Urinary bladder (tissue), 4 donors: ENCODE measurements at places on chromosomes 11 and 22. TPM values are rescaled to one million over a fixed set of nuclear protein-coding genes. Genes with fewer than 3 reads are reported as not detected.

The SLC37A2 gene
- total RNA-seq = 9.0 TPM

DNA sequence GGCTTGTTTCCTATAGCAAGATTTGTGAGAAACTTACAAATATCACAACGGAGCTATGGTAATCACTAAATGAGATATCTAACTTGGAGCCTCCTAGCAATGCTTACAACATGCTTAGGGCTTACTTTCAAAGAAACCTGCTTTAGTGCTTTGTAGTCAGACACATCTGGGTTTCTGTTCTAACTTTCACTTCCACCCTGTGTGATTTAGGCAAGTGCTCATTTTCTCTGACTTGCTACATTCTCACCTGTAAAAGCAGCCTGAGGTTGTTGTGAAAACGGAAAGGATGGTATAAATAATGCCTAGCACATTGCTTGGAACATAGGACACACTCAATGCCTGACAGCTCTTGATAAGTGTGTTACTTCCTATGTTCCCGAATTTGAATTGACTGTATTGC is 45.6 kb downstream of the LRRC4C start:
- no peak for DNase-seq

DNA sequence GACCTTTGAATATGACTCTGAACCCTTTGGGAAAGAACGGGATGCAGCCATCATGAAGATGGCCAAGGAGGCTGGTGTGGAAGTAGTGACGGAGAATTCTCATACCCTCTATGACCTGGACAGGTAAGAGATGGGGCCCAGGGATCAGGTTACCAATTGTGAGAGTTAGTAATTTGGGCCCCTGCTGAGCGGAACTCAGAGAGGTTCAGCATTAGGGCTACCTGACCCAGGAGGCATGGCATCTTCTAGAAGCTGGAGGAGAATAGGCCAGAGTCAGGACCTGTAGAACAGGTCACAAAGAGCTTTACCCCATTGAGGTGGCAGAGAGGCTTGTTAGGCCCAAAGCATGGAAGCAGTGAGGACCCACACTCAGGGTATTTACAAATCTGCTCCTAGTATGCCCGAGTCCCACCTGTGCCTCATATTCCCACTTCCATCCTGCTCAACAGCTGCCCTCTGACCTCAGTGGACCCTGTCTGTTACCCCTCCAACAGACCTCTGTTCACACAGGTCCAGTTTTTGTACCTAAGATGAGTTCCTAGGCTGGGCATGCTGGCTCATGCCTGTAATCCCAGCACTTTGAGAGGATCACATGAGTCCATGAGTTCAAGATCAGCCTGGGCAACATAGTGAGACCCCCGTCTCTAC is 11.6 kb downstream of the CRY2 start:
- DNase-seq = no peak

GRCh38 chr11:122782222-122782621 is 56.1 kb upstream of the CRTAM start:
- no peak for DNase-seq

The OR10A2 gene
- total RNA-seq = not detected

The MS4A6A gene
- total RNA-seq = 76.2 TPM

DNA sequence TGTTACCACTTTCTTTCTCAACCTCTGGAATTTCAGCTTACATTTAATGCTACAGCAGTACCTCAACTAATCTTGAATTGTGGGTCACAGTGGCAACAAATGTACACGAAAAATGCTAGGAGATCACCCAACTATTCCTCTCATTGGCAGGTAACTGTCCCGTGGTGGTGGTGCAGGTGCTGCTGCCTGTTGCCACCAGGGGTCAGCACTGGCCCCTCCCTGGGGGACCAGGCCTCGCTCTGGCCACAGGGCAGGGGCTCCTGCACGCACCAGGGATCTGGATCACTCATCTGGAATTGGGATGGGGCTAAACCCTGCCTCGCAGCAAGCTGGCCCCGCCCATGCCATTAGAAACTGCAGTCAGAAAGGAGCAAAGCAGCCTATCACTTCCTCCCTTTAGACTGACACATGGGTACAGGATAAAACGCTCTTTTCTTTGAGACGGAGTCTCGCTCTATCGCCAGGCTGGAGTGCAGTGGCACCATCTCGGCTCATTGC is 6.9 kb upstream of the POLDIP3 start:
- no peak for DNase-seq

GRCh38 chr11:8642196-8642841 is 40.1 kb downstream of the TRIM66 start:
- DNase-seq = no peak

The NNMT gene
- total RNA-seq = 9.7 TPM

DNA sequence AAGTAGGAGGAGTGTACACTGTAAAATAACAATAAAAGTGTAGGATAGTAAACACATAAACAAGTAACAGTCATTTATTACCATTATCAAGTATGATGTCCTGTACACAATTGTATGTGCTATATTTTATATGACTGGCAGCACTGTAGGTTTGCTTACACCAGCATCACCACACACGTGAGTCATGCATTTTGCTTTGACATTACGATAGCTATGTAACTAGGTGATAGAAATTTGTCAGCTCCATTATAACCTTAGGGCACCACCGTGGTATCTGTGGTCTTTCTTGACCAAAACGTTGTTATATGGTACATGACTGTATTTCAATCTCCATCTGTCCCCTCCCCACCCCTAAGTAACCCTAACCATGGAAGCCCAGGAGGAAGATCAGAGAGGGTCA is 1.1 kb downstream of the DNAL4 start:
- DNase-seq = no peak

The OR6T1 gene
- total RNA-seq = not detected

GRCh38 chr11:35689081-35689996 is 26.8 kb downstream of the TRIM44 start:
- DNase-seq = no peak

The MMP27 gene
- total RNA-seq = not detected

DNA sequence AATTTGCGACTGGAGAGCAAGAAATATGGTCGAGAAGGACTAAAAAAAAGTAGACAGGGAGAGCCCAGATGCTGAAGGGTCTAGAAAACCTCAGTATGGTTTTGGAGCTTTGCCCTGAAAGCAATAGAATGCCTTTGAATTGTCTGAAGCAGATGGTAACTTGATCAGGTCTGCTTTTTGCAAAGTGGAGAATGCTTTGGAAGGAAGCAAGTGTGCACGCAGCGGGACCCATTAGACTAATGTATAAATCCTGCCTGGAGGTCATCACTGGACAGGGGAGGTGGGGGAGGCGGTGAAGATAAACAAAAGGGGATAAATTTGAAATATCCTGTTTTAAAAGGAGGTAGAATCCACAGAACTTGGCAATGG is 757 bp upstream of the HINFP start:
- peak; percentile 23 for DNase-seq

The TBC1D22A gene
- total RNA-seq = 7.7 TPM

- no peak for DNase-seq
Observed at GRCh38 chr22:46068593-46069491, 81.5 kb upstream of the PPARA start.

GRCh38 chr11:4881188-4881587 is 512 bp upstream of the OR51T1 start:
- no peak for DNase-seq

GRCh38 chr11:114984611-114985163 is 306.4 kb downstream of the NXPE2 start:
- no peak for DNase-seq

The TSGA10IP gene
- not detected for total RNA-seq

DNA sequence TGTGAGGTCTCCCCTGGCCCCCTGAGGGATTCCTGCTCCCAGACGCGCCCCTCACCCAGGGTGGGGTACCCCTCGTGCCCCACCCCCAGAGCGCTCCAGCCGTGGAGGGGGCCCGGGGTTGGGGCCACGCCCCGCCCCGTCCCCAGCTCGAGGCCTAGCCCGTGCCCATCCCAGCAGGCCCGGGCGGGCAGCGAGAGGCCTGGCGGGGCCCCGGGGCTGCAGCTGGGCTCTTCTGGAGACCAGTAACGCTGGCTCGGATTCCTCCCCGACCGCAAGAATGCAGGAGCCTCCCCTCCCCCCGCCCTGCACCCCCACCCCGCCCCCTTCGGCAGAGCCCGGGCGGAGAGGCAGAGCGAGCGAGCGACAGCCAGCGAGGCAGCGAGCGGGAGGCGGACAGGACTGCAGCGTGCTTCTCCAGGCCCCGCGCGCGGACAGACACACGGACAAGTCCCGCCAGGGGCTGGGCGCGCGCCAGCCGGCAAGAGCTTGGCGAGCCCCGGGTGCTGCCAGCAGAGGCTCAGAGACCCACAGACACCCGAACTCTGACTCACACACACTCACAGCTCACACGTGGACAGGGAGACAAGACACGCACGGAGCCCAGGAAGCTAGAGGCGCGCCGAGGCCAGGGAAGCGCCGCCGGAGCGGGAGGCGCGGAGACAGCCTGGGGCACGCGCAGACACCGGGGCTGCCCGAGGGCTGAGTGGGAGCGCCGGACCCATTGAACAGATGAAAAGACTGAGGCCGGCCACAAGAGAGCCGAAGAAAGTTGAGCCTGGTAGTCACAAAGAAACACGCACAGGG is 15.2 kb downstream of the BCL9L start:
- no peak for DNase-seq

The TUB gene
- 32.2 TPM for total RNA-seq

DNA sequence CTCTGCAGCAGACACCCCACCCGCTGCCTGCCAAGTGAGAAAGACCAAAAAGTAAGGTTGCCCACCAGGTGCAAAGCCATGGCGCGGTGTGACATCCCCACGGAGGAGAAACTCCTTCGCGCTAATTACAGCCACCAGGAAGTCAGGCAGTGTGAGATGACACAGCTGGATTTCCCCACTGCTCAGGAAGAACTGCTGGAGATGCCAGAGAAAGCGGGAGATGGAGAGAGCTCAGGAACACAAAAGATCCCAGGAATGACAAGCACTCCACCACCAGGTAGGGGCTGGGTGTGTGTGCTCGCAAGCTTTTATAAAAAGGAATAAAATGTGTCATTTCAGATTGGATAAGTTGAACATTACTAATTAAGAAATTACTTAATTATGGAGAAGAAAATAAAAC is 292.7 kb downstream of the OPCML start:
- no peak for DNase-seq

The MS4A4A gene
- total RNA-seq = 31.9 TPM

DNA sequence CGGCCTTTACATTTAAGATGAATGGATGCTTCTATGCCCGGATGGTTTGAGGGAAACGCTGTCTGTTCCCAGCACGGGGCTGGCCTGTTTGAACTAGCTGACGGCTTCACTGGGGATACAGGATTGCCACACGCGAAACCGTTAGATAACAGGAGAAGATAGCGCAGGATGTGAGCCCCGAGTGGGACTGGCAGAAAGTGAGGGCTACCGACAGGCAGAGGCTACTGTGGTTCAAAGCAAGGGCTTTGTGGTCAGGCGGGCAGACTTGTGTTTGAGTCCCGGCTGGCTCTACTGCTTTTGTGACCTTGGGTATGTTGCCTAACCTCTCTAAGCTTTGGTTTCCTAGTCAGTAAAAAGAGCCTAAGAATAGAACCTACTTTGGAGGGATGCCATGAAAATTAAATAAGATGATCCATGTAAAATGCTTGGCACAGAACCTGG is 2.8 kb upstream of the OAF start:
- DNase-seq = no peak

DNA sequence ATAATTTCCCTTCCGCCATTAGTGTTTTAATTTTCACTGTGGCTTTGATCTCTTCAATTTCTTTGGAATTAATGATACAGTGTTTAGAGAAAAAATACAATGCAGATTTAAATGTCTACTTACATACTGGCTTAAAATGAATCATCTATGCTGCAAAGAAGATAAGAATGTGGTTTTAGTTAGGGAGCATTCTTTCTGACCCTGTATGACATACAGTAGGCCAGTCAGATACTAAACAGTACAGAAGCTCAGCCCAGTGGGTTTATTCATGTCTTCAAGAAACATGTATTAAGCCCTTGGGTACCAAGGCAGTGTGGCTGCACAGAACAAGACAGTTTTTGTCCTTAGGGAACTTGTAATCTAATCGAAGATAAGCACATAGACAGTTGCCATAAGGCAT is 268.8 kb downstream of the DDX10 start:
- no peak for DNase-seq

DNA sequence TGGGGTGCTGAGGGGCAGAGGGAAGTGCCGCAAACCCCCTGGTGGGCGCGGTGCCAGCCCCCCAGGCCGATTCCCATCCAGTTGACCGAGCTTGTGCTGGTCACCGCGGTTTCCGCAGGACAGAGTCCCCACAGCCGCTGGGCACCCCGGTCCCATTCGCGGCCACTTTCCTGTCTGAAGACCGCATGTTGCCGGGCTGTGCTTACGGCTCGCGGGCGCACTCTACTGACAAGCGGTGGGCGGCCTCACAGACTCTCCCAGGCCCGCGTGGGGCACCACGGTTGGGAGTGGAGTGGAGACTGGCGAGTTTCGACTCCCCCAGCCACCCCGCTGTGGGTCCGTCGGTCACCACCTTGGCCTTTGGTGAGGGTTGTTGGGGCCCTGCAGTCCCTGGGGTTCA is 648 bp upstream of the H19 start:
- no peak for DNase-seq

GRCh38 chr22:37848587-37849088 is 581 bp upstream of the EIF3L start:
- DNase-seq = no peak

DNA sequence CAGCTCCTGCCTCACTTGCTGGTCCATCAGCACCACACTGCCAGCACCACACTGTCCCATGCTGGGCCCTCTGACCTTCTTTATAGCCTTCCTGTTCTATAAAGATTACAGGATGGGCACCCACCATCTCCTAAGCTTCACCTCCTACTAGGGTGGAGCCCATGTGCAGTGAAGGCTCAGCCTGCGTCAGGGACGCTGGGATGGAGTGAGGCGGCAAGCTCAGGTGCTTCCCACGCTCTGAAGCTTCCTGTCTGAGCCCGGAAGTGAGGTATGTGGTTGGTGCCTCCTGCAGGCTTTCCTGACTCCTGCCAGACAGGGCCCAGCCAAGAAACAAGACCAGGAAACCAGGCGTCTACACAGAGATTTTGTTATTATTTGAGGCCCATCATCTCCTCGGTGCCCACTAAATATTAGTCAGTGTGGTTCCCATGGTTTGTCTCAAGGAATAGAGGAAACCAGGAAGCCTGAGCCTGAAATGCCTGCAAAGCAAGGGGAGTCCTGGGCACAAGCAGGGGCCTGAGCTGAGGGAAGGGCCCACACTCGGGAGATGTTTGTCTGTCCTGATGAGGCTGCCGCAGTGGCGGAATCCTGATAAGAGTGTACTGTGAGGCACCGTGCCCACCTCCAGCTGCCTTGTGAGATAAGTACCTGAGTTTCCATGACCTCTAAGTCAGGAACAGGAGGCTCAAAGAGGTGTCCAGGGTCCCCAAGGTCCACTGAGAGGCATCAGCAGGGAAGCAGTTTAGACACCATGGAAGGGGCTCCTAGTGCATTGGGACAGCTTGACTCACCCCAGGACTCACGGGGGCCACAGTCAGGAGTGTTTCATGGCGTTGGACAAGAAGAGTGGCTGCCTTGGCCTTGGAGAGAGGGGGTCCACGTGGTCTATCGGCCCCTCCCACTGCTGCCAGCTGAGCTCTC is 22.0 kb downstream of the RSPH14 start:
- no peak for DNase-seq

- peak; percentile 48 for DNase-seq
Observed at GRCh38 chr11:208181-208916, 841 bp downstream of the RIC8A start.

GRCh38 chr11:76800466-76801200 is 17.5 kb downstream of the TSKU start:
- DNase-seq = no peak

The RBM14 gene
- total RNA-seq = 49.9 TPM

The SOX6 gene
- 12.8 TPM for total RNA-seq

The MRGPRG gene
- not detected for total RNA-seq

The CFAP300 gene
- total RNA-seq = 5.9 TPM

- no peak for DNase-seq
Observed at GRCh38 chr11:10797531-10797930, 11.2 kb downstream of the EIF4G2 start.

The OR4D9 gene
- total RNA-seq = not detected
